ENCODE measurements at places on chromosomes 13 and 19.

DNA sequence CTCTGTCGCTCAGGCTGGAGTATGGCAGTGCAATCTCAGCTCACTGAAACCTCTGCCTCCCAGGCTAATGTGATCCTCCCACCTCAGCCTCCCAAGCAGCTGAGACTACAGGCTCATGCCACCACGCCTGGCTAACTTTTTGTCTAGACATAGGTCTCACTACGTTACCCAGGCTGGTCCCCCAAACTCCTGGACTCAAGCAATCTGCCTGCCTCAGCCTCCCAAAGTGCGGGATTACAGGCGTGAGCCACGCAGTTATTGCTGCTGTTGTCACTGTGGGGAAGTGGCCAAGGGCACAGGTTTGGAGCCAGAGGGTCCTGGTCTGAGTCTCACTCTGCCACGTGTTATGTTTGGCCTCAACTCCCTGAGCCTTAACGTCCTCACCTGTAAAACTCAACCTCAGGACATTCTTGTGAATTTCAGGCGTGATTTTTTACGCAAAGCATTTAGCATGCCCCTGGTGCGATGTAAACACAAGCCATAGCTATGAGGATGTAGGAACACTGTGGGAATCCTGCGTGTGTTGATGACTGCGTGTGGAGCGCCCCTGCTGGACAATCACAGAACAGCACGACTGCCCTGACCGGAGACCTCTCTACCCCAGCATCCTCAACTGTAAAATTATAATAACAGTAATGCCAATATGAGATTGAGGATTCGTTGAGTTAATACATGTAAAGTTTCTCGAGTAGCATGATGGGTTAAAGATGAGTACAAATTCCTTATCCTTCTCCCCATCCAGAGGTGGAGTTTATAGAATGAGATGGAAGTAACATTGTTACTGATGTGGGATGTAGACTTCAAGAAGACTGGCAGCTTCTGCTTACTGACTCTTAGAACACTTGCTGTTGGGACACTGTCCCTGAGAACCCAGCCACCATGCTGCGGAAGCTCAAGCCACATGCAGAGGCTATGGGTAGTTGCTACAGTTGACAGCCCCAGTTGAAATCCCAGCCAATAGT lies 41.8 kb upstream of the PNMA8B start:
- DNase-seq, result peak; percentile 74

GRCh38 chr13:33784738-33785137 lies 33.2 kb upstream of the RFC3 start:
- no peak for DNase-seq

DNA sequence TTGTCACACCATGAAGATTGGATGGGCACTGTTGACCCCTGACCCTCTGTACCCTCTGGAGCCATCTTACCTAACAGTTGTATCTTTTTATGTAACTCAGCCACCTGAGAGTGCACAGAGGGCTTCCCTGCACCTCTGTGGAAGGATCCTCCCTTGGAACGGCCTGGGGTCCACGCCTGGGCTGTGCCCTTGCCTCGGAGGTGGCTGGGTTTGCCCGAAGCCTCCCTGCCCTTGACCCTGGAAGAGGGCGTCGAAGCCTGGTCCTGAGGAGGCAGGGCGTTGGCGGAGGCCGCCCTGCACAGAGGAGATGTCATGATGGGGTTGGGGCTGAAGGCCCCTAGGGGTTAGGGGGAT lies 241 bp downstream of the ODAD3 start:
- DNase-seq, result no peak

DNA sequence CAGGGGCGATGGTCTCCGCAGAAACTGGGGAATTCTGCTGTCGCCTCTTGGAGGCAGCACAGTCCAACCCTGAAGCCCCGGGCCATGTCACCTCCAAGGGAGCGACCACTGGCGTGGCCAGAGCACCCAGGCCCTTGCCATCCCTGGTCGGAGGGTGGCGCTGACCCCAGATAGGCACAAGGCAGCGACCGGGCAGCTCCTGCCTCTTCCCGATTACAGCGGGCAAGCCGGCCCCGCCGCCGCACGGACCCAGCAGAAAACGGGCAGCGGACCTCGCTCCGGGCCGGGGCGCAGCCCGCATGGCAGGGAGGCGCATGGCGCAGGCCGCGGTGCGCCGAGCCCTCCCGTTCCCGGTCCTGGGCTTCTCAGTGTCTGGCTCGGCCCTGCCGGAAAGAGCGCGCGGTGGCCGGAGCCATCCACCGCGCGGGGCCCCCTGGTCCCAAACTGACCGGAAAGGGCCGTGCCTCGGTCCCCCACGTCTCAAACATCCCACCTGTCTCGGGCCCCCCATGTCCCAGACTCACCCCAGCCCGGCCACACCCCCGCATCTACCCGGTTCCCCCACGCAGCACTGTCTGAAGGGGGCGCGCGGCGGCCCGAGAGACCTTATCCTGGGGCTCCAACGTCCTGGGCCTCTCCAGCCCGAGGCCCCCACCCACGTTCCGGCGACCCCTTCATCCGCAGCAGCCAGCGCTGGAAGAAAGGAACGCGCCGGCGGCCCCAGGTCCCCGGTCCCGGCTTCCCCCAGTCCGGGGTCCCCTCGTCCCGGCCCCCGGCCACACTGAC lies 727 bp downstream of the CERS1 start:
- peak; percentile 69 for DNase-seq

DNA sequence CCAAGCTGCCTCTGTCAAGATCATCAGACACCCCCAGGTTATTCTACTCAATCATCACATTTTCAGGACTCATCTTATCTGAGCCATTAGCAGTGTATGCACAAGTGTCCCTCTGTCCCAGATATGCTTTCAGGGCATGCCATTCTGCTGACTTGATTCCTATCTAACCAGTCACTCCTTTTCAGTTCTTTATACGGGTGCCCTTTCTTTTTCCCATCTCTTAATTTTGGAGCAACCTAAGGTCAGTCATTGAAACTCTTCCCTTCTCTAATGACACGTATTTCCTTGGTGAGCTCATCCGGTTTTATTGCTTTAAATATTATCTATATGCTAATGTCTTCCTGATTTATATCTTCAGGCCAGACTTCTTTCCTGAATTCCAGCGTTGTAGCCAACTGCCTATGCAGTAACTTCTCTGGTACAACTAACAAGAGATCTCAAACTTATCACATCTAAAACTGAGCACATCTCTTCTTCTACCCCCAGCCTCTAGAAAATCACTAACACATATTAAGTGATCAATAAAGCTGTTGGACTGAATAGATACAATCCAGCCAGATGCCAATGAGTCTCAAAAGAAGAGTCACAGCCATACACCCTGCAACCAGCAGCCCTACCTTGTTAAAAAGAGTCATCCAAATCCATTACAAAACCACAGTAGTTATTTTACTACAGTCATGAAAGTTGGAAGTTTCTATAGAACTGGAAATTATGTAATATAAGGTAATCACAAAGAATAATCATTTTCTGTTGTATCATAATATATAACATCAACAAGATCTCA lies 58.8 kb downstream of the DCLK1 start:
- no peak for DNase-seq

DNA sequence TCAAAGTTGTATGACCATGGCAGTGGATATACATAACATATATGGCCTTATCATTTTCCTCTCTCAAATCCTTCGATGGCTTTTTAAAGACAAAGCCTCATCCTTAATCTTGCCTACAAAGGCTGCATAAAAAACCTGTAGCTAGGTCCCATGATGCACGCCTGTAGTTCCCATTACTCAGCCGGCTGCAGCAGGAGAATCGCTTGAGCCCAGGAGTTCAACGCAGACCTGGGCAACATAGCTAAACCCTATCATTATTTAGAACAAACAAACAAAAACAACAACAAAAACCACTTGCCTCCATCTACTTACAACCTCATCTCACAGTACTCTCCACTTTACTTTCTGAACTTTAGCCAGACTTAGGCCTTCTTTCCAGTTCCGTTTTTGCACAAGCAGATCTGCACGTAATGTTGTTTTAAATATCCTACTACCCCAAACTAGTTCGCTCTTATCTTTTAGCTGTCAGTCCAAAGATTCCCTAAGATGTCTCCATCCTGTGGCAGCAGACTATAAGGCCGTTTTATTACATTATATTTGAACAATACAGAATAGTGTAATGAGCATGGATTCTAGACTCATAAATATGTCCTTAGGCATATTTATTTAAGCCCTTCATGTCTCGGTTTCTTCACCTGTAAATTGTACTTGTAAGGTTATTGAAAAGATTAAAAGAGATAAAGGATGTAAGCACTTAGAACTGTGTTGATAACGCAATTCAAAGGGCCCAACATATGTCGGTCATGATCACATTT lies 969 bp upstream of the POMP start:
- DNase-seq, result no peak

GRCh38 chr13:34428911-34429310 lies 513.2 kb upstream of the NBEA start:
- no peak for DNase-seq

- DNase-seq, result no peak
Measured at GRCh38 chr19:843180-843835, 2.5 kb downstream of the PRTN3 start.

GRCh38 chr13:29858667-29859066 lies 8.2 kb upstream of the UBL3 start:
- no peak for DNase-seq

DNA sequence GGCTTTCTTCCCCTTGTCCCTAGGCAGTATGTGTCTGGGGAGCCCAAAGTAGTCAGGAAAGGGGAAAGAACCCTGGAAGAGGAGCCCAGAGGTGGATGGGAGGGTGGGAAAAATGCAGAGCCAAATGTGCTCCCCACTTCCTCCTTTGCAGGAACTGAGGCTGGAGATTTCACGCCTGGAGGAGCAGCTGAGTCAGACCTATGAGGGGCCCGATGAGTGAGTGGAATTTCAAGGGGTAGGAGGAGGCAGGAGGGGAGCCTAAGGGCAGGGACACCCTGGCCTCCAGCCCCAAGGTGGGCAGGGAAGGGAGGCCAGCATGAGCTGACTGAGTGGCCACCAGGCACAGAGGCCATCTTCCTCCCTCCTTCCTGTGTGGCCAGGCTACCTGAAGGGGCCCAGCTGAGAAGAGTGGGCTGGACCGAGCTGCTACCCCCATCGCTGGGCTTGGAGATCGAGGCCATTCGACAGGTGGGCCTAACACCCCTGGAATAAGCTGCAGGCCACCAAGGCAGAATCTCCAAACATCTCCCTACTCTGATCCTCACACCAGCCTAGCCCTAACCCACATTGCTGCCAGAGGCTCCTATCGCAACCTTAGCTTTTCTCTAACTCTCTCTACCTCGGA lies 14.3 kb downstream of the PTH2 start:
- no peak for DNase-seq

DNA sequence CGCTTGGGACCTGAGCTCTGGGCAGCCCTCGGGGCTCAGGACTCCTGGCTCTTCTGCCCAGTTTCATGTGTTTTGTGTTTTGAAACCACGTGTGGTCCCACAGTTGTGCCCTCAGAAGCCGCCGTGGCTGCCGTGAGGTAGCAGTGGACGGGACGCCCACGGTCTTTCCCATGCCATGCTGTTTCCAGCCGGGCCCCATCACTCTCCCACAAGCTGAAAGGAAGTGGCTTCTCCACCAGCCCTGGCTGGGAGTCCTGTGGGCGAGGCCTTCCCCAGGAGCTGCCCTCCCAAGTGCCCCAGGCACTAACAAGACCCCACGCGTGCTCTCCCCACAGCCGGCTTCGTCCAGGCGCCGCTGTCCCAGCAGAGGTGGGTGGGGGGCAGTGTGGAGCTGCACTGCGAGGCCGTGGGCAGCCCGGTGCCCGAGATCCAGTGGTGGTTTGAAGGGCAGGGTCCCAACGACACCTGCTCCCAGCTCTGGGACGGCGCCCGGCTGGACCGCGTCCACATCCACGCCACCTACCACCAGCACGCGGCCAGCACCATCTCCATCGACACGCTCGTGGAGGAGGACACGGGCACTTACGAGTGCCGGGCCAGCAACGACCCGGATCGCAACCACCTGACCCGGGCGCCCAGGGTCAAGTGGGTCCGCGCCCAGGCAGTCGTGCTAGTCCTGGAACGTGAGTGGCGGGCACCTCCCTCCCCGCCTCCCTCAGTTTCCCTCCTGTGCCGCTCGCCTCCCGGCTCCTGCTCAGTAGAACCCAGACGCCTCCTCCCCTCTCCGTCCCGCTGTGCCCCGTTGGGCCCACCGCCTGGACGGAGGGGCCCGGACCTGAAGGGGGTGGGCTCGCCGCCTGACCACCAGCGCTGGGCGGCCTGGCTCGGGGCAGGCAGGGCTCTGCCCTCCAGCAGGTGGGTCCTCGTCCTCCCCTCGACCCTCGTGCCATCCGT lies 5.3 kb downstream of the BSG start:
- DNase-seq, result no peak

DNA sequence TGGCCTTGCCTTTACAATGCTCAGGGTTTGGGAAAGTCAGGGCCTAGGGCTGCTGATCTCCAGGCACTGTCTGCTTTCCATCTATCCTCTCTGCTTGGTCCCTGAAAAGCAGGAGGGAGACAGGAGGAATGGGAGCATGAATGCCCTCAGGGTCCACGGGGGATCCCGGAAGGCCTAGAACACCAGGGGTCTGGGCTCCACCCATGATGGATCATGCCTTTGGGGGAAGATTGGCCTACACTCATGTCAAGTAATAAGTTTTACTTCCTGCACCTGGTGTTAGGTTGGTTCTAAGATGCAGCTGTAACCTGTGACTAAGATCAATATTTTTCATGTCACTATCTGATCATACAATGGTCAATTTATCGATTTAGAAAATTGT lies 118.3 kb upstream of the GJB6 start:
- no peak for DNase-seq

DNA sequence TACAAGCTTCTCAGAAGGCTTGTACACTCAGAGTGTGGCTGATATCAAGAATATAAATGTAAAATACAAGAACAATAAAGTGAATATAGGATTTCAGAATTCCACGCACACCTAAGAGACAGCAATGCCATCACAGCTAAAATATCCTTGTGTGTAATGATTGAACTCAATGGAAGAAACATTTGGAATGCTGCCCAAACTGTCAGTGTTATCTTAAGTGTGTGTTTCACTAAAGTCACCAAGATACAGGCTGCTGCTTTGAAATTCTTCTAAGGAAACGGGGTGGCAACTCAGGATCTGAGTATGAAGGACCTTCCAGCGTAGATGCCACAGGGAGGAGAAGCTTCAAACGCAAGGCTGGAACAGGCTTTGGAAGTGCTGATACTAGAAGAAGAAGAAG lies 86.8 kb downstream of the SGCG start:
- no peak for DNase-seq

- no peak for DNase-seq
Measured at GRCh38 chr13:90919153-90919552, 428.3 kb upstream of the MIR17HG start.

GRCh38 chr13:94305463-94305862 lies 174.0 kb downstream of the DCT start:
- no peak for DNase-seq

GRCh38 chr13:27004866-27005265 lies 166.7 kb downstream of the USP12 start:
- DNase-seq, result no peak

Data from neural crest cell (in vitro differentiated cells).